ENCODE measurements at places on chromosomes 2 and 18. TPM values are rescaled to one million over a fixed set of nuclear protein-coding genes. Genes with fewer than 3 reads are reported as not detected.

GRCh38 chr18:61690418-61691138 lies 202.2 kb downstream of the RNF152 start:
- no peak for DNase-seq

DNA sequence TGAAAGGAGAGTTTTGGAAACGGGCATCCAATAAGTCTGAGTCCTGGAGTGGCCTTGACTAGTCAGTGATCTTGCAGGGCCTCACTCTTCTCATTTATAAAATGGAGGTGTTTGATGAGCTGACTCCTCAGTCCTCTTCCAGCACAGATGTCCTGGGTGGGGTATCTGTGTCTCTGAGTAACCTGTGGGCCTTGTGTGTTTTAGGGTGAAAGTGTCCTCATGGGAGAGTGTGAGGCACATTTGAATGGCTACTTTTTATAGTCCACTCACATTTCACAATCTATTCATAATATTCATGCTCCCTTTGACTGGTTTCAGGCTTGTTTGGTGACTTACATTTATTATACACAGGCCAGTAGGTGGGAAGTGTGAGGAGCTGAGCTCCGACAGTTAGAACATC lies 106.4 kb upstream of the CELF4 start:
- no peak for DNase-seq

DNA sequence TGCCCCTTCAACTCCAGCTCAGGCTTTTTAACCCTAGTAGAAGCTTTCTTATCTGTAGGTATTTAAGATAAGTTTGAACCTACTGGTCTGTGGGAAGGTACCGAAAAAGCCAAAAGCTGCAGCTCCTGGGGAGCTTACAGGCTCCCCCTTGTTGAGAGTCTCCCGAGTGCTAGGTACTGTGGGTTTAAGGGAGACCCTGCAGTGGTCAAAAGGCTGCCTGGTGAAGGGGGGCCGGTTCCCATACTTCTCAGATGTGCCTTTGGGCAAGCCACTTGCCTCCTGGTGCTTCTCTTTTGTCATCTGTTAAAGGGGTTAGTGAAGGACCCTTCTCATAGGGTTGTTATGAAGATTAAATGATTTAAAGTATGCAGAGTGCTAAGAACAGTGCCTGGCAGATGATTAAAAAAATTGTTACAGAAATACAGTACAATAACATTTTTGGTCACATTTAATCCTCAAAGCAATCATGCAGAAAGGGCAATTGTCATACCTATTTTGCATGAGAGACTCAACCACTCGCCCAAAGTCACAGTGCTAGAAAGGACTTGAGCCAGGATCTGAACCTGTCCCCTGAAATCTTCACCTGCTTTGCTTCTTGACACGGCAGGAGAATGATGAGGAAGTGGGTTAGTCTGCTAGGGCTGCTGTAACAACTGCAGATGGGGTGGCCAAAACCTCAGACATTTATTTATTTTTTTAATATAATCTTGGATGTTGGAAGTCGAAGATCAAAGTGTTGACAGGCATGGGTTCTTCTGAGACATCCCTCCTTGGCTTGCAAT lies 62.5 kb downstream of the NEDD4L start:
- DNase-seq, result no peak

GRCh38 chr18:50715919-50716318 lies 103.9 kb downstream of the MRO start:
- DNase-seq, result no peak

- no peak for DNase-seq
These were observed 39.8 kb upstream of the TMEM163 start for GRCh38 chr2:134758633-134759032.

- no peak for DNase-seq
These were observed 69.3 kb downstream of the INPP5D start for GRCh38 chr2:233129351-233129978.

DNA sequence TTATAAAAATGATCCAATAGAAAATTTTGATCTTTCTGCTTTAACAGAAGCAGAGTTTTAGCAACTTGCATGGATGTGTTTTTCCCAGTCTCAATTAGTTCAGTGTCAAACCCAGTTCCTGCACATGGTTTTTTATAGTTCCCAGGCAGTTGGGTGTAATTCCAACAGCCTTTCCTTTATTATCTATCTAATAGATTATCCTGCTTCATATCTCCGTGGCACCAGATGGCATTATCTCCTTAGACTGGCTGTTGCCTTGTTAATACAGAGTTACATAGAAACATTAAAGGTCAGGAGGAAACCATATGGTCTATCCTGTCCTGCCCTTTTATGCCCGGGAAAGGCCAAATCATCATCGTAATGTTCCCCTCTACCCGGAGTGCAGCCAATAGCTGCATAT lies 400.9 kb upstream of the SMIM21 start:
- DNase-seq, result no peak

DNA sequence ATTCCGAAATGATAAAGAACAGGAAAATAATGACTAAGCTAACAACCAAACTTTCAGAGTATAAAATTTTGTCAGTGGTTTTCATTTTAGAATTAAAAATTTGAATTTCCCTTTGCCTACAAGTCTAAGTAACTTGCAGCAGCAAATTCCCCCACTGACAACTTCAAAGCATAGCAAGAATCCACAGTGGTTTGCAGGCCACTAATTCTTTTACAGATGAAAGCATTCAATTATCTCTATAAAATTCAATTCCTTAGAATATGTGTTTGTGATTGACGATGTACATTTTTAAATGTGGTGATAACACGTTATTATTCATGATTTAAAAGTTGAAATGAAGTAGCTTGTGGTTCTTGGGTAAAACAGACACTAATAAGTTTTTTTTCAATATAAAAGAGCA lies 100.6 kb downstream of the SMAD2 start:
- DNase-seq, result no peak

DNA sequence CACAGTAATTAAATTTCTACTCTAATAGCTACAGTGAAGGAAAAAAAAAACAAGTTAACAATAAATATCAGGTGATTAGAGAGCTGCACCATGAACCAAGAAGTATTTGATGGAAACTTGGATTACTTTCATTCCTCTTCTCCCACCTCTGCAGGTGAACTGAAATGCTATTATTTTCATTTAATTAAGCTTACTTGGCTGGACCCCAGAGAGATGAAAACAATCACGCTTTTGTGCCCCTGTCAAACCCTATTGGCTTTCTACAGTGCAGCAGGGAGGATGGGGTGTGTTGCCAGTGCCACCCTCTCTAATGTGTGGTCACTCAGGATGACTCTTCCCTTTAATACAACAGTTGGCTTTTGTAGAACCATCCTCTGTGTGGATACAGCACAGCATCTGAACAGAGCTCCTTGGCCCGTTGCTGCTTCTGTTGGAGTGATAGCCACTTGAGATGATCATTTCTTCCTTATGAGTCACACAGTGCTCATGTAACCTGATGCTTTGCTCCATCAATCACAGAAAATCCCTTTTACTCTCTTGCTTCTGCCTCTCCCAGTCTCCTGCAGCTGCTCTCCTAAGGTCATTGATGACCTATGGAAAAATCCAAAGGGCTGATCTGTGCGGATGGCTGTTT lies 5.5 kb upstream of the ARL4C start:
- no peak for DNase-seq

GRCh38 chr2:66445076-66445924 lies 10.4 kb downstream of the MEIS1 start:
- DNase-seq, result no peak

DNA sequence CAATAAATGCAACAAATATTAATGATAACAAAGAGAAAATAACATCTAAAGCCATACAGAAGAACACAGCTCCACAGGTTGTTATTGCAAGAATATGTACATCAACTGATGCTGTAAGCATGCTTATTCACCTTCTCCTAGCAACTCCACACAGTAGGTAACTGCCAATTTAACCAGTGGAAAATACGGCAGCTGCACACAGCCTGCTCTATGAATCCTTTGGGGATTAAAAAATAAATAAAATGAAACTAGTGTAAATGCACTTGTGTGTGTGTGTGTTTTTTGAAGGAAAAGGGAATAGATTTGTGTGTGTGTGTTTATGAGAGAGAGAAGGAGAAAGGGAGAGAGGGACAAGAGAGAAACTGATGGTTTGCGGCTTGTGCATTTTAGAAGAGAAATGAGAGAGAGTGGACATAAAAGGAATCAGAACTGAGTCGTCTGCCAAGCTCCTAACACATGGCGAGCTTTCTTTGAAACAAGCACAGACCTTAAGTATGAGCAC lies 96.2 kb upstream of the PDE1A start:
- no peak for DNase-seq

- no peak for DNase-seq
These were observed 398.9 kb downstream of the TRIB2 start for GRCh38 chr2:13115643-13116042.

GRCh38 chr2:186984966-186985365 lies 136.0 kb upstream of the ZSWIM2 start:
- no peak for DNase-seq

DNA sequence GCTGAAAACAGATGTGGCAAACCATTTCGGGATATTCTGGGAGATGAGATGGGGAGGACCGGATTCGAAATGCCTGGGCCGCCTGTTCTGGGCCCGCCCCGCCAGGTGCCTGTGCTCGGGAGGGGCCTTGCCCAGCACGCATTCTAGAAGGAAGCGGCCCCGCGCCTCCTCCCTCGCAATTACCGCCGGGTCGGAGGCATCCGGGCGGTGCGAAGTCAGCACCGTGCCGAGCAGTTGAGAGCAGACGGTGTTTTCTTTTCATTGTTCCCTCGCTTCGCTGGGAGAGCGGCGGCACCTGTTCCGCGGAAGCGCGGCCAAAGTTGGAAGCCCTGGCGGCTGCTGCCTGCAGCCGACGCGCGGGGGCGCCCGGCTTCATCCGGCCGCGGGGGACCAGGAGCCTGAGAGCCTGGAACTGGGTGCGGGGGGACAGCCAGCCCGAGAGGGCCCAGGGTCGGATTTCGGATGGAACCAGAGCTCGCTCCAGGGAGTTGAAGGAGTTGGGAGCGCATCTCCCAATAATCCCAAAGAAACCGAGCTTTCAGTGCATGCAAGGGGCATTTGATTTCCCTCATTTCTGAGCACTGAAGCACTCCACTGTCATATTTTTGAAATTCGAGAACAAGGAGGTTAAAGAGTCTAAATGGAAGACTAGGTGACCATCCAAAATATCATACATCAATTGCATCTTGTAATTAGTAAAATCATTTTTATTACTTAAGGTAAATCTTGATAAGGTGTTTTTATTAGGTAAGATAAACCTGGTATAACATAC lies 241.8 kb upstream of the RAB12 start:
- no peak for DNase-seq

GRCh38 chr2:168814046-168814445 lies 11.6 kb downstream of the NOSTRIN start:
- no peak for DNase-seq

DNA sequence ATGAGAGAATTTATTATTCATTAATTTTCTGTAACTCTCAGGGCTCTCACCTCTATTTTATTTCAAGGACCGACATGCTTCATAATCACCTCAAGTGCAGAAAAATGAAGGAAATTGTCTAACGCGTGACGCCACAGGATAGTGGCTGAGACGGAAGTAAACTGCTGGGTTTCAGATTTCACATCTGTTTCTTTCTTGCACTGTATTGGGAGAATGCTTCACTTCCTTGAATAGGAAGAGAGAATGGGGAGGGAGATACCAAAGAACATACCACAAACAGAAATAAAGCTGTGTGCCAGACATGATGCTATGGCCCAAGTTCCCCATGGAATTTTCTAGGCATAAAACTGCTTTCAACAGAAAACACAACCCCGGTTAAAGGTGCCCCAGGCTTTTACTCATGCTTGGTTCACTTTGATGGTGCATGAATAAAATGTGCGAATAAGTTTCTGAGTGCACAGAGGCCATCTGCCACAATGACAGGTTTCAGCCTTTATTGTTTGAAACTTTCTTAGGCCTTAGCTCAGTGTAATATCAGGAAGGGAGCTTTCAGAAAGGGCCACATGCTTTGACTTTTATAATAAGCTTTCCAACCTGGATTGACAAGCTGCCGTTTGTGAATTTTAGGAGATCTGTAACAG lies 1116.4 kb downstream of the SOCS6 start:
- DNase-seq, result no peak

DNA sequence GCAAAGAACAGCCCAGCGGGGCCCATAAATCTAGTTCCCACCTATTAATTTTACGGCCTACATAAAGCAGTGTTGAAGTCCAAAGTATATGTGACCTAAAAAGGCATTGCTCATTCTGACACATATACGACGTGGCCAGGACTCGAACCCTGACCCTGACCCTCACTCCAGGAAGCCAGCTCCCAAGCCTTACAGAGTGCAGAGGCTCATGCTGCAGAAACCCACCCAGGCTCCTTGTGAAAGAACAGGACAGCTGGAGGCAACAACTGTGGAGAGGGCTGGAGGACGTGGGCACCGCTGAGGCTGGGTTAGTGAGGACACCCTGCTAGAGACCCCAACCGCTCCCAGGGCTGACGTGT lies 221.6 kb downstream of the CYP26B1 start:
- DNase-seq, result no peak

DNA sequence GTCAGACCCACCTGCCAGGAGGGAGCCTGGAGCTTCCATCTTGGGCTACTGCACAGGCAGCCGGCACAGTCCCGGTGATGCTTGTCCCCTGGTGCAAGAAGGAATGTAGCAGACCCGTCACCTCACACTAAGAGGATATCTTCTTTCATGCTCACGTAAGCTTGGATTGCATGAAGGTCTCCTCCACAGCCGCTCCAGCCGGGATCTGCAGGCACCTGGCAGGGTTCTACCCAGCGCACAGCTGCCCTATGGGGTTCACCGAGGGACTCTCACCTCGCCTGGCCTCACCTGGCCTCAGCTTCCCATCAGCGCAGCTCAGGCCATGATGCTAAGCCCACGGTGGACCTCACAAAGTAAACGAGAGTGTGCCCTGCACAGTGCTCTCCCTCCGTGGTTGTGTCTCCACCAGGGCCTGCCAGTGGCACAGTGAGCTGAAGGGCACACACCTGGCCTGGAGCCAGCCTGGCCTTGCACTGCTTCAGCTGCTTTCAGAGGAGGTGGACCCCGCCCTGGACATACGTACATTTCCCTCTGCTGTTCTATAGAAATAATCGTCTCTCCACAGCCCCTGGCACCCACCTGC lies 239.1 kb downstream of the SEPTIN10 start:
- no peak for DNase-seq

DNA sequence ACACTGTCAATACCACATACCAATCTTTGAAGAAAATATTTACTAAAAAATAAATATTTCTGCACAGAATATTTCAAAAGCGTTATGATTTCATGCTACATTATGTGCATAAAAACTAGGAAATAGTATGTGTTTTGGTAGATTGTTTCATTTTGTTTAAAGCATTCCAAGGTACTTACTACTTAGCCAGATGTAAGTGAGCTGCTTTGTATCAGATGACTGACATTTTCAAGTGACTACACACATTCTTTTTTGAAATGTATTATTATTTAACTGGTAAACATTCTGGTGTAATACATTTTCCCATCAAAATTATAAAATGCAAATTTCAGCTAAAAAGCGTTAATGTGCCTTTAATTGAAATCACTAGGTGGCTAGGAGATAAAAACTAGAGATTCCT lies 21.5 kb downstream of the GCA start:
- DNase-seq, result no peak

GRCh38 chr18:66196805-66197204 lies 407.1 kb downstream of the CDH19 start:
- no peak for DNase-seq

Gene TIGD1
- 6.5 TPM for total RNA-seq

Gene RAB17
- total RNA-seq, result not detected

Gene UGT1A10
- not detected for total RNA-seq

Gene ALPG
- total RNA-seq, result not detected
